ENCODE measurements at places on chromosomes 4 and X.

DNA sequence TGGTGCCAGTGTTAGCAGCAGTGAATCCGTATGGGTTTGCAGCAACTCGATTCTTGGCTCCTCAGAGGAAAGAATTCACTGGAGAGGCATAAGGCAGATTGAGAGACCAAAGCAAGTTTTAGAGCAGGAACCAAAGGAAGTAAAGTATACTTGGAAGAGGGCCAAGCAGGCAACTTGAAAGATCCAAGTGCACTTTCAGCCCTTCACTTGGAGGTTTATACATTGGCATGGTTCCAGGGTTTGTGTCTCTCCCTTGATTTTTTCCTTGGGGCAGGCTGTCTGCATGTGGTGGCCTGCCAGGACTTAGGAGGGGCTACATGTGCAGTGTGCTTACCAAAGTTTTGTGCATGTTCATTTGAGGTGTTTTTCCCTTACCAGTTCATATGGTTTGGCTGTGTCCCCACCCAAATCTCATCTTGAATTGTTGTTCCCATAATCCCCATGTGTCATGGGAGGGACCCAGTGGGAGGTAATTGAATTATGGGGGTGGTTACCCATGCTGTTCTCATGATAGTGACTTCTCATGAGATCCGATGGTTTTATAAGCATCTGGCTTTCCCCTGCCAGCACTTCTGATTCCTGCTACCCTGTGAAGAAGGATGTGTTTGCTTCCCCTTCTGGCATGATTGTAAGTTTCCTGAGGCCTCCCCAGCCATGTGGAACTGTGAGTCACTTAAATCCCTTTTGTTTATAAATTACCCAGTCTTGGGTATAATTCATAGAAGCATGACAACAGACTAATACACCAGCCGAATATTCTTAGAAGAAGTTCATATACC, 86.2 kb upstream of the TSPAN5 start:
- DNase-seq, result no peak

- peak; percentile 13 for DNase-seq
Observed at GRCh38 chr4:123597586-123597985, 201.0 kb downstream of the SPRY1 start.

DNA sequence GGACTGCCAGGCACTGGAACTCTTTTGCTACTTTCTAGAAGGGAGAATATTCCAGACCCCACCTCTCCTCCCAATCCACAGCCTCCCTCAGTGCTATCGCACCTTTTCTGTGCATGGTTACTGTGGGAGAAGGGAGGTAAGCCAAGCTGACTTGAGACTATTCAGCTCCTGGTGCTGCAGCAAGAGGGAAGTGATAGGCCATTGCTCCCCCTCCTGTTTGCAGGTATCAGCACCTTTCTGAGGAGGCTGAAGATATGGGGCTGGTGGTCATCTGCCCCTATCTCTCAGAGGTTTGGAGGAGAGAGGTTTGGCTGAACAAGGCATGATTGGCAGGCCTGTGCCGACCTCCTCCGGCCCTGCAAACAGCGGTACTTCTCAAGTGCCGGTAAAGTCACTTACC, 103.3 kb upstream of the GATB start:
- no peak for DNase-seq

DNA sequence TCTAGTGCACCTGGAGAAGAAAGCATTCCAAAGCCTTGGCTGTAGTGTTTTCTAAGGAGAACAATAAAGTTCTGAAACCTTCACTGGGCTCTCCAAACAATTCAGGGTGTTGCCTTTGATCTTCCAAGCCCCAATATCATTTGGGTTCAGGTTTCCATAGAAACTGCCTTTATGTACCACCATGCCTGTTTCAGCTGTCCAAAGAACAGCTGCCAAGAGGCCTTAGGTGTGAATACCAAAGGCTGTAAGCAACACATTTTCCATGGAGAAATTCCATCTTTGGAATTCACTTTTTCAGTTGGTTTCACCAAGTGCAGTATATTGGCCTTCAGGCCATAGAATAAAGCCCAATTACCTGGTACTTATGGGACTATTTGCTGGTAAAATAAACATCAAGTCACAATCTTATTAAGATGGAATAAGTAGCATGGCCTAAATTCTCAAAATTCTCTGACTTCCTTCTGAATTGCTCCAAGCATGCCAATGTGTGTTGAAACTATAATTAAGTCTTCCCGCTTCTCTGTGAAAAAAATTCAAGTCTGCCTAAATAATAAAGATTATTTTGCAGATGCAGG, 61.9 kb downstream of the COX18 start:
- no peak for DNase-seq

GRCh38 chr4:66023061-66023460, 352.8 kb upstream of the EPHA5 start:
- DNase-seq, result no peak
